ENCODE measurements at places on chromosomes 5 and 9.
A peak's percentile ranks its signal among the peaks of the same experiment; 100 is the strongest.

- DNase-seq: no peak
Observed at GRCh38 chr5:87877023-87877422, 391.6 kb downstream of the TMEM161B start.

GRCh38 chr5:179558932-179559283, 8.6 kb downstream of the RUFY1 start:
- peak; percentile 10 for DNase-seq

DNA sequence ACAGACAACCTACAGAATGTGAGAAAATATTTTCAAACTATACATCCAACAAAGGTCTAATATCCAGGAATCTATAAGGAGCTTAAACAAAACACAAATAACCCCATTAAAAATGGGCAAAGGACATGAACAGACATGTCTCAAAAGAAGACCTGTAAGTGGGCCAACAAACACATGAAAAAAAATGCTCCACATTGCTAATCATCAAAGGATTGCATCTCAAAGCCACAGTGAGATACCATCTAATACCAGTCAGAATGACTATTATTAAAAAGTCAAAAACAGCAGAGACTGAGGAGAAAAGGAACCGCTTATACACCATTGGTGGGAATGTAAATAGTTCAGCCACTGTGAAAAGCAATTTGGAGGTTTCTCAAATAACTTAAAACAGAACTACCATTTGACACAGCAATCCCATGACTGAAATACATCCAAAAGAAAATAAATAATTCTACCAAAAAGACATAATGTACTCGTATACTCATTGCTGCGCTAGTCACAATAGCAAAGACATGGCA, 39.1 kb upstream of the C5orf63 start:
- DNase-seq: no peak

DNA sequence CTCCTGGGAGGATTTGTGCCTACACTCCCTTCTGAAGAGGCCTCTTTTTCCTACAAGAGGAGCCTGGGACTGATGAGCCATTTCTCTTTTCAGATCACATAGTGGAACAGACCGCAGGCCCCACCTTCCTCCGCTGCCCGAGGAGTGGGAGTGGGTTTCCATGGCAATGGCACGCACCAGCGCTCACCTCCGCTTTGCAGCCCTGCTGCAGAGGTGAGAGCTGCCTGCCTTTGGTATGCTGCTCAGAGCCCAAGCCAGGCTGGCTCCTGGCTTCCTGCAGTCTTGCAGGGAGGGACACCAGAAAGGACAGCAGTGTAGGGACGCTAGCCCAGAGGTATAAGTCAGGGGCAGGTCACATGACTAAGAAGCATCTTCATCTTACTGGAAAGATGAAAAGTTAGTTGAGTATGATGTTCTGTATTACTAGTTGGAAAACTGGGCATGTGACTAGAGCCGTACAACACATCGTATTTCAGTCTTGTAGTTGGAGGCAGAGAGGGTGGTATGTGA, 12.4 kb downstream of the PTTG1 start:
- no peak for DNase-seq

- DNase-seq: no peak
Observed at GRCh38 chr9:128106181-128106939, 21.2 kb downstream of the PTGES2 start.

DNA sequence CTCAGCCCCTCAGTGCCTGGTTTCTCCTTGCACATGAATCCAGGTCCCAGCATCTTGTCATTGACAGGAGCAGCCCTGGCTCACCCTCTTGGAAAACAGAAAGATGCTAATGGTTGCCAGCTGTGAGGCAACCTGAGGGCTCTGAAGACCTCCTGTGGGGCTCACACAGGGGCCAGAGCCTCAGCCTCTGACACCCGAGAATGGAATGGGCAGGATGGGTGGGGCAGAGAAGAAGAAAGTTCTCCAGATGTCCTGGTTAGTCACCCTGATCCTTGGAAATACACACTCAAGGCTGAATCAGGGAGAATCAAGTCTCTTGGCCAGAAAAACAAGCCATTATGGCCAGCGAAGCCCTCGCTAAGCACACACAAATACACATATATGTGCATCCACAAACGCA, 32.3 kb upstream of the SPATA31E1 start:
- DNase-seq: no peak

GRCh38 chr5:78760366-78760765, 111.8 kb upstream of the LHFPL2 start:
- no peak for DNase-seq

GRCh38 chr5:153676406-153676805, 185.9 kb downstream of the GRIA1 start:
- no peak for DNase-seq

DNA sequence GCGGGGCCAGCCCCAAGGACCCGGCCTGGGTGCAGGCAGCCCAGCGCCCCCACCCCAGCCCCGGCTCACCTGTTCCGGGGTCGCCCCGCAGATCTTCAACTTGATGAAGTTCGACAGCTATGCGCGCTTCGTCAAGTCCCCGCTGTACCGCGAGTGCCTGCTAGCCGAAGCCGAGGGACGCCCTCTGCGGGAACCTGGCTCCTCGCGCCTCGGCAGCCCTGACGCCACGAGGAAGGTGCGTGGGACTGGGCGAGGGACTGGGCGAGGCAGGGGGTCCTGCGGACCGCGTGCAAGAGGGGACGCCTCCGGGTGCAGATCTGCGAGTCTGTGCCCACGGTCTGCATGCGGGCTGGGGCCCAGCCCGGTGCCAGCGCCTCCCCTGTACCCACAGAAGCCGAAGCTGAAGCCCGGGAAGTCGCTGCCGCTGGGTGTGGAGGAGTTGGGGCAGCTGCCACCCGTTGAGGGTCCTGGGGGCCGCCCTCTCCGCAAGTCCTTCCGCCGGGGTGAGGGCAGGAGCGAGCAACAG, 9.7 kb downstream of the RGS14 start:
- DNase-seq: no peak

GRCh38 chr9:18124760-18125159, 349.2 kb upstream of the ADAMTSL1 start:
- no peak for DNase-seq

DNA sequence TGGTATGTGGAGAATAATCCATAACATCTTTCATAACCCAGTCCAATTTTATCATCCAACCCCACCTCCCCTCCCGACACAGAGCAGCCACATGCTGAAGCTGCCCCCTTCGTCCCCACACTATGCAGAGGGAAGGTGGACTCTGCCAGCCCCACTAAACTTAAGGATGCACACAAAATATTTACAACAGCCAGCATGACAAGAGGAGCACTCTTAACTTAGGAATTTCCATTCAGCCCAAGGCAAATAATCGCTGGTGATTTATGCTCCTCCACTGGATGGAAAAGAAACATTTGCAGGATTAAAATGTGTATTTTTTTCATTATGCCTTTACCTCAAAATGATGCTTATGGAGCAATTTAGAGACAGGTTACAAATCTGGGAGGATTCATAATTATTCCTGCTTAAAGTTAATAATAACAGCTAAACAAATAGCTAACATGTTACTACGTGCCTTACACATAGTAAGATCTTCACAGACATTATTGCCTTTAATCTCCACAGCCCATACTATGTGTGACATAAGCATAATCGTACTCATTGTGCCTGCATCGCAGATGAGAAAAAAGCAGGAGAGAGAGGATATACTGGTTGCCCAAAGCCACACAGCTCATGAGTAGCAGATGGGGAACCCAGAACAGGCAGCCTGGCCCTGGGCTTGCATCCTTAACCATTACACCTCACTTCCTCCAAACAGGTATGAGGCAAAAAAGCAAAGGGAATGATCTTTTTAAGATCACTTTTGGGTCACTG, 92.6 kb downstream of the GLIS3 start:
- DNase-seq: no peak

DNA sequence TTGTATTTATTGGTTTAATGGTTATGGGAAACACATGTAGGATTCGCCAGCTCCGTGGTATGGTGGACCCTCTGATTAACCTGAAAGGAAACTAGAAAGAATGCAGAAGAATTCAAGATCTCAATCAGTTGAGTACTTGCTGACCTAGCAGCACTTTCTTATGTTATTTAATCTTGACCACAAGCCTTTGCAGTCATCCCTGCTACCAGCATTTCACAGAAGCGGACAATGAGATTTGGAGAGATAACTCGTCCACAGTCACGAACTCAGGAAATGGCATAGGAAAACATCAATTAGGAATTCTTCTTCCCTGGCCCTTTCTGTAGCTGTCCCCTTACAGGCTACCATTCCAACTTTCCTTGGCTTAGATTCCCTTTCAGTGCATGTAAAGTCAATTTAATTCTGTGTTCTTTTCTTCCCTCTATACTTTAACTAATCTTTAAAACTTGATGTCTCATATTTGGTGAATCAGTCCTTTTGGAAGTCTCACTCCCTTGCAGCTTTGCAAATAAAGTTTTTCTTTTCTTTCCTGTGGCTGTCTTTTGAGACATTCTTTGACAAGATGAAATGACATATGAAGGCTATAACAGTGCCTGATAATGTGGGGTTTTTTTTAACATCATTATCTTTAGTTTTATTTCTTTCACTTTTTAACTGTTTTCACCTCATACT, 1.3 kb upstream of the SLC44A1 start:
- DNase-seq: no peak

- no peak for DNase-seq
Observed at GRCh38 chr5:36681711-36682110, 75.3 kb downstream of the SLC1A3 start.

Data from activated CD4-positive, alpha-beta T cell treated with anti-CD3 and anti-CD28 coated beads, Interleukin-2, amount 50 U/mL, for 16 hours (primary cell).